ENCODE measurements at places on chromosomes 1 and 21. TPM values are rescaled to one million over a fixed set of nuclear protein-coding genes. Genes with fewer than 3 reads are reported as not detected.

- H3K36me3 ChIP-seq, result no peaks in the 10 kb centered on the region
- no peaks in the 10 kb centered on the region for H3K27me3 ChIP-seq
- no peak for DNase-seq
- H3K27ac ChIP-seq, result no peak overlapping the region
Measured at GRCh38 chr1:93607814-93608186, 73.8 kb downstream of the BCAR3 start.

- H3K27ac ChIP-seq, result peak overlapping the region; percentile 51
- H3K4me1 ChIP-seq, result peaks cover 42% of the 10 kb centered on the region
- H3K36me3 ChIP-seq, result no peaks in the 10 kb centered on the region
- no peak overlapping the region for H3K4me3 ChIP-seq
- H3K27me3 ChIP-seq, result no peaks in the 10 kb centered on the region
Measured at GRCh38 chr1:109186733-109187086, 27.0 kb upstream of the SARS1 start.

GRCh38 chr1:245538671-245539070 lies 383.9 kb downstream of the KIF26B start:
- no peaks in the 10 kb centered on the region for H3K4me1 ChIP-seq
- H3K27me3 ChIP-seq, result no peaks in the 10 kb centered on the region
- no peaks in the 10 kb centered on the region for H3K36me3 ChIP-seq
- H3K27ac ChIP-seq, result no peak overlapping the region

- no peak for DNase-seq
- H3K4me1 ChIP-seq, result no peaks in the 10 kb centered on the region
- H3K27me3 ChIP-seq, result no peaks in the 10 kb centered on the region
Measured at GRCh38 chr1:88610687-88611086, 73.4 kb upstream of the PKN2 start.

DNA sequence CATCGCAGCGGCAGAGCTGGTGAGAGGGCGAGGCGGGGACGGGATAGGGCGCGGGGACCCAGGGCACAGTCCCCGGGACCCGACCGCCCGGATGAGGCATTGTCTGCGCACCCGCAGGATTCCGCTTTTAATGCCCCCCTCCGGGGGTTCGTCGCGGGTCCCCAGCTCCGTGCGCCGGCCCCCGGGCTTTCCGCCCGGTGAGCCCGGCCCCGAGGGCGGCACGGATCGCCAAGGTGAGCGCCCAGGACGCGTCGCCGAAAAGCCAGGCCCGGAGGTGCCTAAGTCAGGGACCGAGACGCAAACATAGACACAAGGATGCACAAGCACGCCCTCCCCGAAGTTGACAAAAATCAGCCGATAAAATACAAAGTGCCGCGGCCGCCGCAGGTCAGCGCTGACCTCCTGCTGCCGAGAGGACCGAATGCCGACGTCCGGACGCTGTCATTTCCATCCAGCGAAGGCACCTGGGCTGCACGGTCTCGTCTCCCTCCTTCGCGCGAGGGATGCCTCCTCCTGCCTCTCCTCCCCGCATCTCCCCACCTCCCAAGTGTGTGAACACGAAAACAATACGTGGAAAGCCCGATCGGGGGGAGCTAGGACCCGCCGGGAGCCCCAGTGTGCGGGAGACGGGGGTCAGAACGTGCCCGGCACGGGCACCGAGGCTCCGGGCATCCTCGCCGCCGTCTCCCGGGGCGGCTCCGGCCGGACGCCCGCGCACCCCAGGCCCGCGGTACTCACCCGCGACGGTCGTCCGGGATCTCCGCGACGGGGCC lies 101.1 kb upstream of the SOD1 start:
- no peak for DNase-seq
- H3K27ac ChIP-seq, result no peak overlapping the region
- no peaks in the 10 kb centered on the region for H3K36me3 ChIP-seq
- peaks cover 16% of the 10 kb centered on the region for H3K4me1 ChIP-seq

The KMO gene
- total RNA-seq, result 23.0 TPM

The CFAP57 gene
- 4.1 TPM for total RNA-seq

The CFAP74 gene
- 6.6 TPM for total RNA-seq

Measured in lower lobe of right lung (tissue), 2 donors.